HFFc6 (cell line): ENCODE measurements at places on chromosomes 16 and 17.

DNA sequence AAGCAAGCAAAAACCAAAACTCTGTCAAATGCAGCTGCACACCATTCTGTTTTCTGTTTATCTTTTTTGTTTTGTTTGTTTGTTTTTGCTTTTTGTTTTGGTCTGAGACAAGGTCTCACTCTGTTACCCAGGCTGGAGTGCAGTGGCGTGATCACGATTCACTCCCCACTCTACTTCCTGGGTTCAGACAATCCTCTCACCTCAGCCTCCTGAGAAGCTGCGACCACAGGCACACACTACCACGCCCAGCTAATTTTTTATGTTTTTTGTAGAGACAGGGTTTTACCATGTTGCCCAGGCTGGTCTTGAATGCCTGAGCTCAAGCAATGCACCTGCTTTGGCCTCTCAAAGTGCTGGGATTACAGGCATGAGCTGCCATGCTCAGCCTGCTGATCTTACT, 19.3 kb upstream of the SLFN13 start:
- no peak for DNase-seq

- no peak for DNase-seq
These were observed 628.2 kb upstream of the RBFOX1 start for GRCh38 chr16:6704306-6704930.

DNA sequence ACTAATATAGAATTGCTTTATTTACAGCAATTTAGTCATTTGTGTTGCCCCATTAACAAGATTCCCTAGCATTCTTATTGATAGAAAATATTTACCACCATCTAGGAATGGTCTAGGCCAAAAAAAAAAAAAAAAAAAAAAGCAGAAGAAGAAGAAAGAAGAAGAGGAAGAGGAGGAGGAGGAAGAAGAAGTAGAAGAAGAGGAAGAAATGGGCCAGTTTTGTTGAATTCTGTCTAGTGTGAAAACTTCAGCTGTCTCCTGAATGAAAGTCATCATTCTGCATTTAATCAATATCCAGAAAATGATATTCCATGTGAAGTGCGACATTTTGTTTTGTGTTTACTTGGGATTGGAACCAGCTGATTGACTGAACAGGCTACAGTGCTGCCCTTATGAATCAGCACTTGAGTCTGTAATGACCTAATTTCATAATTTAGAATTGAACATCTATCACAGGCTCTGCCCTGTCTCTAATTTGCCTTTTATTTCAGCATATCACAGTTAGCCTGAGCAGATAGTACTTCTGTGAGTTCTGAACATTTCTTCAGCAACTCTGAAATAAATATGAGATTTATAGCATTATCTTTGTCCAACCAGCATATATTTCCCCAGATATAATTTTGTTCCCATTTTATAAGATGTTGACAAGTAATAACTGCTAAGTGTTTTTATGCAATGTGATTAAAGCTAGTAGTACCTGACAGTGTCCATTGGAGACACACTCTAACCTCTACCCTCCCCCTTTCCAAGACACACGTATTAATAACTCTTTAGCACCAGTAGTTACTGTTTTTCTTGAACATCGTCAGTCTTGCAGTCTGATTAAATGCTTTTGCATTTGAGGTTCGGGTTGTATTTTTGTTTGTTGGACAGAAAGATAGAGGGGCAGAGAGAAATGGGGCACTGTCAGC, 5.9 kb downstream of the ANKFN1 start:
- no peak for DNase-seq

- no peak for DNase-seq
These were observed 27.1 kb downstream of the ADAM11 start for GRCh38 chr17:44785921-44786320.

DNA sequence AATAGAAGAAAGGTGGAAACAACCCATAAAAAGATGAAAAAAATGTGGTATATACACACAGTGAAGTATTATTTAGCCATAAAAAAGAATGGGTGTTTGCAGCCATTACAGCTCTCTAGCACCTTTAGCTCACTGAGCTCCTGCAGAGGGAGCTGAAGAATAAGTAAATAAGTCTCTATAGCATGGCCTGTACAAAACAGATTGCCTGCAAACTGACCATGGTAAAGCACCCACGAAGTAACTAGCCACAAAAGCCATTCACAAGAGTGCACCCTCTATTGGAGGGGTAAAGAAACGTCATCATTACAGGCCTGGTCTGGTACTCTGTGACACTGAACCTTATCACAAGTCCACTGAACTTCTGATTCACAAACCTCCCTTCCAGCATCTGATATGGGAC, 76.3 kb downstream of the USP32 start:
- no peak for DNase-seq
